Activated naive CD4-positive, alpha-beta T cell treated with anti-CD3 and anti-CD28 coated beads, Interleukin-2, amount 50 U/mL, for 72 hours (primary cell): ENCODE measurements at places on chromosomes 3 and 15. TPM values are rescaled to one million over a fixed set of nuclear protein-coding genes. Genes with fewer than 3 reads are reported as not detected.

CCDC80 gene
- 0.47 TPM for total RNA-seq

SCN11A gene
- 0.21 TPM for total RNA-seq

UBE2Q2 gene
- total RNA-seq, result 17.8 TPM

GNAT1 gene
- total RNA-seq, result not detected

LRCH3 gene
- 74.9 TPM for total RNA-seq
